T1000 (cell line): ENCODE measurements at places on chromosomes 13 and 19.

GRCh38 chr19:1465191-1466016 lies 13.6 kb downstream of the C19orf25 start:
- no peak for DNase-seq

DNA sequence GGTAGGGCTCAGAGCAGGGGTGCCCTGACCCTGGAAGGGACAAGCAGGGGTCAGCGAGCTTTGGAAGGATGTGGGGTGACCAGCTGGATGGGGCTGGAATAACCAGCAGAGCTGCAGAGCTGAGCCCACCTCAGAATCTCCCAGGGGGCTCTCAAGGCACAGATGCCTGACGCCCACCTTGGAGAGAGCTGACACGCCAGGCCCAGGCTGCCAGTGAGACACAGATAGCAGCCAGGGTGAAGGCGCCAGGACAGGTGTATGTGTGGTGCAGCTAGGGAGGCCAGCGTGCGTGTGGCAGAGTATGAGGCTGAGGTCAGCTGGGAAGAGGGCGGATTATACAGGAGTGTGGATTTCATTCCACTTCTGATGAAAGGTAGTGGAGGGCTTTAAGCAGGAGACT lies 8.9 kb downstream of the AP1M1 start:
- no peak for DNase-seq

DNA sequence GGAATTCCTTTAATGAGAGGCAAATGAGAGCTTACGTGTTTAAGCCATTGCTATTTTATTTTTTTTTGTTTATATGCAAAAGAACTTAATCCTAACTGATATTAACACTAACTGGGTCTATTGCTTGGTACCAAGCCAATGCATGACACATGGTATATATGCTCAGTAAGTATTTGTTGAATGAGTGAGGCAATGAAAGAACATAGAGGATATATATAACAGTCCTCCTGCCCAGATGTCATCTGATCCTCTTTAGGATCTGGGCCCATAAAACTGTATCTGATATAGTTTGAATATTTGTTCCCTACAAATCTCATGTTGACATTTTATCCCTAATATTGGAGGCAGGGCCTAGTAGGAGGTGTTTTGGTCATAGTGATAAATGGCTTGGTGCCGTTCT lies 13.0 kb upstream of the ALOX5AP start:
- no peak for DNase-seq

DNA sequence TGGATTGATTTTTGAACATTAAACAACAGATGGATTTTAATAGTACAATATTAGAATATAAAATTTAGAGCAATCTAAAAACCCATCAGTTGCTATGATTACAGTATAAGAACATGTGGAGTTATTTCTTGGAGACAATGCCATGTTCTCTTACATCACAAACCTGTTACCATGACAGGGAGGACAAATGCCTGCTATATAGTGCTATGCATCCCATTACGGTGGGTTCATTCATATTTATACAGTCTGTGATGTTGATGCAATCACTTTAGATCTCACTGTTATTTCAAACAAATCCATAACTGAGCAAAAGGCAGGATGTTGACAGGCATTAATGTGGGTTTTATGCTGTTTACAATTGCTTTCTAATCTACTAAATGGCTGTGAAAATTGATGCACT lies 467.5 kb downstream of the DIAPH3 start:
- no peak for DNase-seq

GRCh38 chr13:50355797-50356196 lies 340.6 kb downstream of the KCNRG start:
- no peak for DNase-seq

- no peak for DNase-seq
Observed at GRCh38 chr13:97653443-97654140, 219.6 kb downstream of the RAP2A start.

DNA sequence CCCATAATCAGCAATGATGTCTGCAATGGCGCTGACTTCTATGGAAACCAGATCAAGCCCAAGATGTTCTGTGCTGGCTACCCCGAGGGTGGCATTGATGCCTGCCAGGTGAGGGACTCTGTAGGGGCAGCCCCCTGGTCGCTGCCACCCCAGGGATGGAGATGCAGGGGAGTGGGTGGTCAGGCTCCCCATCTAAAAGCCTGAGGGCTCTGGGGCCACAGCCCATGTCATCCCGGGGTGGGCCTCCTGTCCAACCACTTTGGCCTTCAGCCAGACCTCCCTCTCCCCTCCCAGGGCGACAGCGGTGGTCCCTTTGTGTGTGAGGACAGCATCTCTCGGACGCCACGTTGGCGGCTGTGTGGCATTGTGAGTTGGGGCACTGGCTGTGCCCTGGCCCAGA lies 24.1 kb downstream of the HPN start:
- DNase-seq: no peak

DNA sequence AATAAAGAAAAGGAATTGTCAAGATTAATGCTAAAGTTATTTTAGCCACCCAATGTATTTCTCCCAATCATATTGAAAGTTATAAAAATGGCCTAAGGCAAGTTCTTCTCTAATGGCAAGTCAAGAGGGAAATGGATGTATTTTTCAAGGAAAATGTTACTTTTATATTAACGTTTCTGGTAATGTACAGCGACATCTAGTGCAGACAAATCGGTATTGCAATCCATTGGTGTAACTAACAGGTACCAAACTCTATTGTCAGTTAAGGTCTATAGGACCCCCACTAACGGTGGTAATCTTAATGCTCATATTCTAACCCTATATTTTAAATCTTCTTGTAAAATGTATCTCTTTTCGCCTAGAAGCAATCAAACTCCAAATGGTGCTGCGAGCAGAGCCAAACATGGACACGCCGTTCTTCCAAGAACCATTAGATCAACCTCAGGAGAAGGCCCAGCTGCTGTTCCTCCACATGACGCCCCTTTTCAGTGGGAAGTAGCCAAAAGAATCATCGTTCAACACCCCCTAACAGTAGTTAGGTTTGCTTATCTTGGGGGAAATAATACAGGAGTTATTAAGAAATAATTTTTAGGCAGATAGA lies 98.5 kb upstream of the PABPC3 start:
- no peak for DNase-seq

DNA sequence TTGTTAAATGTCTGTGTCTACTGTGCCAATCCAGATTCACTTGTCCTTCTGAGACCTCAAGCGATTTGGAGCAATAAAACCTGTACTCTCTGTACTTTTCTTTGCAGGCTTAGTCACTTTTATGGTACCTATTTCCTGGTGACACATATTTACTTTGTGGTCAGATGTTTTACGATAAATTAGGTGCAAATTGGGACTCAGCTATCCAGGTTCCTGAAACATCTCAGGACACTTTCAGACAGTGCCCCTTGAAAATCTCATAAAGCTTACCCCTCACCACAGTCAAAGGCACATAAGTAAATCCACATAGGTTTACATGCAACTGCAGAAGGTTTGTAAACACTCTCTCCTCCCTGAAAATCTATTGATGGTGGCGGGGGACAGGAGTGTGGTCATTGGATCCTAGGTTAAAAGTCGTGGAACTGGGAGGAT lies 438.8 kb downstream of the EFNB2 start:
- no peak for DNase-seq

DNA sequence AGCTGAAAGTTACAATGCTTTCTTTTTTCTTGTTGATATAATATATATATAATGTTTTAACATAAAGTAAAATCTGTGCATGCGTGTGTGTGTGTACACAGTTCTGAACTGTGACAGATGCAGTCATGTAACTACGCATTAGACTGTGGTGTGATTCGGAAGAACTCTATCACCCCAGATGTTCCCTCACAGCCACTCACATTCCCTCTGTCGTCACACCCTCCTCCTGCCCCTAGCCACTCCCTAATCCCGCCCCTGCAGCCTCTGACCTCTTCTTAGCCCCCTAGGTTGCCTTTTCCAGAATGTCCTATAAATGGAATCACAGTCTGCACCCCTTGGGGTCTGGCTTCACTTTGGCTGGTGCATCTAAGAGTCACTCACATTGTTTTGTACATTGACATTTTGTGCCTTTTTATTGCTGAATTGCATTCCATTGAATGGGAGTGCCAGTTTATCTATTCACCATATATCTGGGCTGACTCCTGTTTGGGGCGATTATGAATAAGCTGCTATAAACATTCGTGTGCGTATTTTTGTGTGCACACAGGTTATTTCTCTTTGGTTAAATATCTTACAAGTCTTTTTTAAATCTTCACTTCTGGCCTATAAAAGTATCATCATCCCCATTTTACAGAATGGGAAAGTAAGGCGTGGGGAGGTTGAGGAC lies 20.4 kb downstream of the DHRS12 start:
- DNase-seq: no peak

GRCh38 chr19:11322269-11323024 lies 17.0 kb downstream of the RAB3D start:
- no peak for DNase-seq

DNA sequence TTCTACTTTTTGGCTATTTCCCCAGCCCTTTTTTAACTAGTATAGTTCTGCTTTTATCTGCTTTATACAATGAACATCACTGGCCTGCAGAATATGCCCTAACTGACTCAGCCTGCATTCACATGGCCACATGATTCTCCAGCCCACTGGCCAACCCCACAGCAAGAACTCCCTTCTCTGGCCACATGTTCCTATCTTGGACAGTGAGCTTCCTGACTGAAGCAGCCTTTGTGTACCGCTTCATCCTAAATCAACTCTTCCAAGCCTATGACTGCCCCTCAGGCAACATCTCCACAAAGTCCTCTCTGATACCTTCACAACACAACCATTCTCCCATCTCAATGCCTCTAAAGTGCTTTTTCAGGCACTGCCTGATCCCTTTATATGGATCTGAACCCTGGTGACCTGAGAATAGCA lies 214.1 kb downstream of the COL4A1 start:
- DNase-seq: no peak

DNA sequence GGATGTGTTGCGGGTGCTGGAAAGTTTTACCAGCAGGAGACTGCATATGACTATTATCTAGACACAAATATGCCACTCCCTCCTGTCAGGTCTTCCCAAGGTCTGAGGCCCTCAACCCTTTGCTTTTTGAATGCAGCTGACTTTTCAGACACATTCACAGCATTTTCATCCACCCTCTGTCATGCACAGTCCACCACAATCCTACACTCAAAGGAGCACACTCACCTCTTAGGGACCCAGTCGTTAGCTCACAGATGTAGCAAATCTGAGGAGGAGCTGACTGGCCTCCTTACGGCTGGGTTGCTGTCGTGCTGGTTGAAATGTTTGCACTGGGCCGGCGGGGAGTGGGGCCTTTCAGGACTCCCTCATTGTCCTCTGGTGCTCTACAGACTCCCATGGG lies 479.4 kb downstream of the IRS2 start:
- DNase-seq: no peak

- DNase-seq: no peak
Observed at GRCh38 chr13:32098272-32098671, 66.7 kb downstream of the FRY start.

DNA sequence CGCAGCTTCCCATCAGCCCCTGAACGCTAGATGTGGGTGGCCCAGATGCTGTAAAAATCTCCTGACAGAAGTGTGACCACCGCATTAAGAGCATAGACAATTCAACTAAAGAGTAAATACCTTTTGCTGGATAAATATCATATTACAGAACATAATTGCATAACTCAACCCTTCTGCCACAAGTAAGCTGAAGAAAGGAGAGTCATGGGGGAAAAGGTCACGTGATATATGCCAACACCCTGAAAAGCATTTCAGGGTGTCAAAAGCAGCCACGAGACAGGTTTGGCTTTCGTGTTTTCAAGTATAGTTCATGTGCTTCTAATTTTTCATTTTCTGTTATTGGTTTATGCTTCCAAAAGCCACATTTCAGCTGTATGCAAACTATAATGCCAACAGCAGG lies 71.3 kb downstream of the LHFPL6 start:
- no peak for DNase-seq

- no peak for DNase-seq
Observed at GRCh38 chr13:39451860-39452301, 151.1 kb downstream of the LHFPL6 start.

- DNase-seq: no peak
Observed at GRCh38 chr19:32626969-32627368, 46.0 kb downstream of the PDCD5 start.

DNA sequence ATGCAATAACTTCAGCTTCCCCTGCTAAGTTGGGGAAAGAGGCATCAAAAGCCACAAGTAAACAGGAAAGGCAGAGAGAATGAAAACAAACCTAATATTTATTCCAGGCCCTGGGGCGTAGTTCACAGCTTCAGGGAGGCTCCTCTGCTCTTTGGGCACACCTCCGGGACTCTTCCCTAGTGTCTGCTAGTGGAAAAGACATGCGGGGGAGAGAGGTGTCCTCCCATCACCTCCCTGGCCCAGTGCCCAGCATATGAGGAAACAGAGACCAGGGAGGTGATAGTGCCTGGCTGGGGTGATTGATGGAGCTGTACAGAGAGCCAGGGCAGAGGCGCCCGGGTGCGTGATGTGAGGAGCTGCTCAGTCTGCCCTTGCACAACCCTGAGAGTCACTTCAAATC lies 71.0 kb downstream of the RASL11A start:
- no peak for DNase-seq

GRCh38 chr19:15332311-15332996 lies at the start of gene BRD4:
Gene BRD4, minus strand, starts transcription at chr19:15332539. Its CDS starts 59,440 bp downstream, at chr19:15273099.
- DNase-seq: peak; percentile 24

DNA sequence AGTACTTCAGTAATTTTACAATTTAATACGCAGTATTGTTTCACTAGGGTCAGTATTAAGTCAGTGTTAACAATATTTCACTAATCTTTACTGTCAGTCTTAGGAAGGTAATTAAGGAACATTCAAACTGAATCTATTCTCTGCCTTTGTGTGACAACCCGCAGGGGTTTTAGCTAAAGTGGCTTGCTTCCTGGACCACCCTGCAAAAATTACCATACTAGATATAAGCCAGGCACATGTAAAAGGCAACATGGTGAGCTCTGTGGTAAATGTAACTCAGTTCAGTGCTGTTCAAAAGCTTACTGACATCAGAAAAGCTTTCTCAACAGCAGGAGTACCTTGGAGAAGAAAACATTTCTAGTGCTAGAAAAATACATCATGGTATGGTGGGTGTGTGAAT lies 116.7 kb downstream of the FREM2 start:
- DNase-seq: no peak

GRCh38 chr13:78655007-78655406 lies 3.9 kb downstream of the OBI1 start:
- DNase-seq: no peak

DNA sequence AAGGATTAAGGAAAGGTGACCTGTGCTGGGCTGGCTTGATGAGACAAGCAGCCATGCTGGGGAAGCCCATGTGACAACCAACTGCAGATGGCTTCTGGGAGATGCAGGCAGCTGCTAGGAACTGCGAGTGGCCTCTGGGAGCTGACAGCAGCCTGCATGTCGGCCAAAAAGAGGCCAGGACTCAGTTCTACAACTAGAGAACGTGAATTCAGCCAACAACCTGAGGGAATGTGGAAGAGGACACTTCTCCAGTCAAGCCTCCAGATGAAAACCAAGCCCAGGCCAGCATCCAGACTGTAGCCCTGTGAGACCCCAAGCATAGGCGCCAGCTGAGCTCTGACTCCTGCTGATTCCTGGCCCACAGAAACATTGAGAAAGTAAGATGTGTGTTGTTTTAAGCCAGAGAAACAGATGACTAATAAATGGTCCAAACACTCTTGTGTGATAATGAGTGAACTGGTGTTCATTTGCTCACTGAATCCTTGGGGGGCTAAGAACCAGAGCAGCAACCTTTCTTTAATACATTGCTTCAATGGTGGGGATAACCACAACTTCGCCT lies 45.0 kb downstream of the SLC7A1 start:
- no peak for DNase-seq

- no peak for DNase-seq
Observed at GRCh38 chr13:76703621-76704288, 182.4 kb downstream of the KCTD12 start.

GRCh38 chr13:97435794-97436193 lies 1.8 kb downstream of the RAP2A start:
- DNase-seq: no peak

GRCh38 chr13:30870049-30870884 lies 35.8 kb upstream of the MEDAG start:
- DNase-seq: peak; percentile 97
